Activated CD4-positive, CD25-positive, alpha-beta regulatory T cell (primary cell): ENCODE measurements at places on chromosomes 13 and 19.

GRCh38 chr19:12750851-12751250, 740 bp upstream of the BEST2 start:
- no peak for DNase-seq

DNA sequence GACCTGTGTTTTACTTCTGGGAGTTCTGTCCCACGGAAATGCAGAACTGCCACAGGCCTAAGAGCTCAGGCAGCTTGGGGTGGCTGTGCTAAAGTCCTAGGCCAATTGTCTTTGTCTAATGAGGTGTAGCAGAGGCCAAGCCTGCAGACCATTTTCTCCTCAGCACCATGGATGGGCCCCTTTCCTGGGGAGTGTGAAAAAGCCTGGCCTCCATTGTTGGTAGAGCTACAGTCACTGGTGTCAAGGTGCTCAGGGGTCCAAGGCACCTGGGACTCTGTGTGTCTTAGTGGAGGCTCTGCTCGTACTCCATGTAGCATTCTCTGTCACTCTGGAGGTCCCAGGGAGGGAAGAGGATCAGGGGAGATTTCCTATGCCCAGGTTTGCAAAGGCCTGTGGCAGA, 329.6 kb downstream of the SLITRK5 start:
- no peak for DNase-seq

DNA sequence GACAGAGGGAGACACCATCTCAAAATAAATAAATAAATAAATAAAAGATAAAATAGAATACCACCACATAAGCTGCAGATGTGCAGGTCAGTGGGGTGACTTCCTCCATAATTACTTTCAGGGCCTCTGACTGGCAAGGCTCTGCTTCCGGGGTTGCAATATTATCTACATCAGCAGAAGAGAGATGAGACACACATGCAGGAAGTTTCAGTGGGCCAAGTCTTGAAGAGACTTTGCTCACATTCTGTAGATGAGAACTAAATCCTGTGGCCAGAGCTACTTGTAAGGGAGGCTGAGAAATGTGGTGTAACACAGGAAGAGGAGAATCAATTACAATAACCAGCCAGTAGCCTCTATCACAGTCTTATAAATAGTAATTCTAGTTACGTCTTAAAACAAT, 89.9 kb upstream of the MAB21L1 start:
- no peak for DNase-seq

- no peak for DNase-seq
Observed at GRCh38 chr13:48265217-48265815, 32.3 kb downstream of the ITM2B start.

- no peak for DNase-seq
Observed at GRCh38 chr13:48201044-48201443, 32.0 kb upstream of the ITM2B start.

DNA sequence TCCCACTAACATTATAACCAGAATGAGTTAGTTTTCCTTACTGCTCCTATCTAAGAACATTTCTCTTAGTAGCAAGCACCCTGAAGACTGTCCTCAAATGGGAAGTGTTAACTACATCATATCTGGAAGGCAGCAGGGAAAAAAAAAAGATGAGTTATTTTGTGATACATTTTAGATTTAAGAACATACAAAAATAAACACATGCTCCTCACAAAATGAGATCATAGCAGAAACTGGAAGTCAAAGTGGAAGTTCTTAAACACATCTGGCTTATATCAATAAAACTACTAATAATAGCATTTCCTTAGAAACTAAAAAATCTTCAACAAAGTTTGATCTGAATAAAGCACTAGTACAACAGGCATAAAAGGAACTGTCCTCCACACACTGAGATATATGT, 70.4 kb downstream of the SLITRK6 start:
- no peak for DNase-seq

DNA sequence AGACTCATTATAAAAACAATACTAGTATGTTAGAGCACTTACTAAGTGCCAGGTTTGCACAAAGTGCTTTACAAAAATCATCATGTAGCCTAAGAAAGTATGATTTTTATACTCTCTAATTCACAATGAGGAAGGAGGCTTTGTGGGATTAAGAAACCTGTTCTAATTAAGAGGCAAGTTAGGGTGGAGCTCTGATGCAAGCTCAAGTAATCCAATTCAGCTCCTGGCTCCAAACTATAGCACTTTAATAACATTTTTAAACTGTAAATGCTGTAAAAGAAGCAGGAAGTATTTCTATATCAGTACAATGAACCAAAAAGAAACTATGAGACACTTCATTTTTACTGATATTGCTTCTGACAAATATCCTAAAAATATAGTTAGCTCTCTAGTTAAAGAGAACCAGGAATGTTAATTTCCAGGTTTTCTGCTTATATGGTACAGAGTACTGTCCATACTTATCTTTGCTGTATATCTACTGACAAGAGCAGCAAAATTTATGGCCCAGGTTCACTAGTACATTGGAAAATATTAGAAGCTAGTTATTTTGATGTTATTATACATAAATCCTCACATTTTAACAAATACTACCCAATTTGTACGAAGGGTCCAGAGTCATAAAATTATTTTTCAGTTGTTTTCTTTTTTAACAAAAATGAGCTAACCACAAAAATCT, 482.0 kb downstream of the DIAPH3 start:
- DNase-seq: no peak

- no peak for DNase-seq
Observed at GRCh38 chr19:38697641-38698071, 46.6 kb downstream of the CAPN12 start.

DNA sequence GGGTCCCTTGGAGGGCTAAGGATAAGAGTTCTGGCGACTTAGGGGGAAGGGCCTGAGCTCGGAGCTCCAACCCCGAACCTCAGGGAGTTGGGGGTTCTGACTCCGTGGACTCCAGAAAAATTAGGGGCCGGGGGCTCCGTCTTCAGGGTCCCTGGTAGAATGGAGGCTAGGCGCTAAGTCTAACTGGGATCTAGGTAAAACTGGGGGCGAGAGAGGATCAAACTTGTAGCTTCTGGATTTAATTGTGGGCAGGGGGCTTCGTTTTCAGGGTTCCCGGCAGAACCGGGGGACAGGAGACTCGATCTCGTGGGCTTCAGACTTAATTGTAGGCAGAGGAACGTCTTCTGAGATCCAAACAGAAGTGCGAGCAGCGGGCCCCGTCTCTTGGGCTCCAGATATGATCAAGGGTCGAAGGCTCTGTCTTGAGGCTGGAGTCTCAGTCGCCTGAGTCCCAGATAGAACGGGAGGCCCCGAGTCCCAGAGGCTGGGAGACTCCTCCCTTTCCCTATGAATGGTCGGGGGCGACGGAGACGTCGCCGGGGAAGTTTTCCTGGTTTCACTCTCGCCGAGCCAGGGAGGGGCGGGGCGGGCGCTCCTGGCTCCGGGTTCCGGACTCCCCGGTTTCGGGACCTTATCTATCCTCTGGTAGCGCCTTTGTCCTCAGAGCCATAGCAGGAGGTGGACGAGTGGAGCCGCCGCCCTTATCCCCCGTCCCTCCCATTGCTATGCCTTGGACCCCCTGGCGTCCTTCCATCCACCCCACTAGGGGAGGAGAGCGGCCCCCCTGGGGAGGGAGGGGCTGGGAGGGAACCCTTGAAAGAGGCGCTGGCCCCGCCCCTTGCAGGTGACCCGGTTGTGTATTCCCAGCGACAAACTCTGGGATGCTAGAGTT, 1.3 kb downstream of the NECTIN2 start:
- DNase-seq: no peak

DNA sequence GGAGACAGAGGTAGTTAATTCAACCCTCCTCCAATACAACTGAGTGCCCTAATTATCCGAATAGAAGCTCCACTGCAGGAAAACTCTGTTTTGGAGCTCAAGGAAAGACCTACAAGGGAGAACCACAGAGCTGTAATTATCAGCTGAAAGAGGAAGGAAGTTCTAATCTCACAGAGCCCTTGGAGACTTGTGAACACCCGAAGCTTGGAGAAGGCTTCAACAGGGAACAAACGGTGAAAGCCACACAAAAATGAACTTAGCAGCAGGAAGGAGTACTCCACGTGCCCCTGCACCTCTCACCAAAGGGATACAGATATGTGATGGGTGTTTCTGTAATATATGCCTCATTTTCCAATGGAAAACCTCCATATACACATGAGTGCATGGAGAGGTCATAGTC, 61.1 kb downstream of the IRS2 start:
- DNase-seq: no peak

DNA sequence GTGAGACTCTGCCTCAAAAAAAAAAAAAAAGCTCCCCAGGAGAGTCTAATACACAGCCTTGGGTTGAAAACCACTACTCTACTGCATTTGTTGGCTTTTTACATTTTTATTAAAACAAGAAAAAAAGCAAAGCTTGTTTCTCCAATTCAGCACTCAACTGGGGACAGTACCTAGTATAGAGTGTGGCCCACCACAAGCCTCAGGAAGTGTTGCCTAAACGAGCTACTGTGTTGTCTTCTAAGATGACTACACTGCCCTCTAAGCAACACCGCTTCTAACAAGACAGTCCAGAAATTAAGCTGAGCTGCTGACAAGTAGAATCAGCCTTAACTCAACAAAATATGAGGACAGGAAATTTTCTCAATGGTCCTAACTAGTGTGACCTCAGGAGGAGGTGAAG, 522.2 kb downstream of the FGF9 start:
- DNase-seq: no peak

- no peak for DNase-seq
Observed at GRCh38 chr19:33724021-33724720, 72.5 kb upstream of the KCTD15 start.

GRCh38 chr13:79775830-79776229, 294.9 kb downstream of the NDFIP2 start:
- no peak for DNase-seq

DNA sequence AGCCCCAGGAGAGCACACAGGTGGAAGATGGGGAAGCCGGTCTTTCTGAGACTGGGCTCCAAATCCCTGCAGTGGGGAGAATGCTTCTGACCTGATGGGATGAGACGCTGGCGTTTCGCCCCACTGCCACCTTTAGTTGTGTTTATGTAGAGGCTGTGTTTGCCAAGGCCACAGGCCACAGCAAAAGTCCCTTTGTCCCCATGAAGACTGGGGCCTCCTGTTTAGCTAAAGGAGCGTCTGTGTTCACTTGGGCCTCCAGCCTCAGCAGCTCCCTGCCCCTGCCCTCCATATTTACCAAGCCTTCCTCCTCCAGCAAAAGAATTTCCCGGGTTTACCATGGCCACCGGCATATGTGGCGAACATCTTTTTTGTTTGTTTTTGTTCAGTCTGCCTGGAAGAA, 10.4 kb upstream of the KLK14 start:
- no peak for DNase-seq

GRCh38 chr13:67091603-67092002, 138.5 kb downstream of the PCDH9 start:
- no peak for DNase-seq

DNA sequence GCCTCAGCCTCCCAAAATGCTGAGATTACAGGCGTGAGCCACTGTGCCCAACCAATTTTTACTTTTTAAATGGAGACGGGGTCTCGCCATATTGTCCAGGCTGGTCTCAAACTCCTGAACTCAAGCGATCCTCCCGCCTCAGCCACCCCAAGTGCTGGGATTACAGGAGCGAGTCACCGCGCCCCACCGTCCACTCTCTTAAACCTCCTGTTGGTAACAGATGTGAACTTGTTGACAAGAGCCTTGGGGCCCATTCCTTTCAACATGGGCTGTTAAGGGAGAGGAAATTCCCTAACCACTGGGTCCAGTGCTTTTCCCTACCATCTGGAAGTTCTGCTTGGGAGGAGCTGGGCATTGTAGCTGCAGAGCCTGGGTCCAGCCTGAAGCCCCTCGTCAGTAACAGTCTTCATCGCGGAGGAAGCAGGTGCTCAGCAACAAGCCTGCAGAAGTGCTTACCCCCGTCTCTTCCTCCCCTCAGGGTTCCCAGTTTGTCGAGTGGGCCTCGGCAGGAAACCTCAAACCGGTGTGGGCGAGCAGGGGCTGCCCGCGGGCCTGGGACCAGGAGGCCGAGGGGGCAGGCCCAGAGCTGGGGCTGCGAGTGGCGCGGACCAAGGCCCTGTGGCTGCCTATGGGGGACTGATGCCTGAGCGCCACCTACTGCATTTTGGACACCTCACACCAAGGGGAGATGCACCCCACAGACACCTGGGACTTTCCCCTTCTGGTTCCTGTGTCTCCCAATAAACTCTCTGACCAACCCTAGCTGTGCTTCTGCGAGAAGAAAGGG, 4.0 kb upstream of the FLT3LG start:
- DNase-seq: peak; percentile 37

- no peak for DNase-seq
Observed at GRCh38 chr13:37960427-37960826, 90.9 kb upstream of the TRPC4 start.
